GM12878 (cell line): ENCODE measurements at places on chromosomes 5 and 9. TPM values are rescaled to one million over a fixed set of nuclear protein-coding genes. Genes with fewer than 3 reads are reported as not detected.

Gene DMGDH
- polyA plus RNA-seq: 0.44 TPM in 1 of 2 replicates, not detected in the other

Gene SLC6A19
- polyA plus RNA-seq: not detected in 2 replicates

Gene BTNL8
- polyA plus RNA-seq: 0.15 TPM in 1 of 2 replicates, not detected in the other

Gene TJP2
- 30.8 and 34.3 TPM in 2 replicates for polyA plus RNA-seq

Gene GMCL2
- polyA plus RNA-seq: 0.07 TPM in 1 of 2 replicates, not detected in the other

Gene FOXD4L3
- not detected in 2 replicates for polyA plus RNA-seq

Gene SPARC
- polyA plus RNA-seq: 154 and 162 TPM in 2 replicates

Gene CCDC171
- polyA plus RNA-seq: 3.2 and 3.8 TPM in 2 replicates

Gene NMUR2
- polyA plus RNA-seq: not detected in 2 replicates

Gene ARHGEF39
- polyA plus RNA-seq: 27.0 and 28.9 TPM in 2 replicates

Gene PGM5
- not detected in 2 replicates for polyA plus RNA-seq

Gene CNTFR
- not detected in 2 replicates for polyA plus RNA-seq

Gene SOHLH1
- not detected in 2 replicates for polyA plus RNA-seq

Gene CD72
- 2.9 and 3.0 TPM in 2 replicates for polyA plus RNA-seq

DNA sequence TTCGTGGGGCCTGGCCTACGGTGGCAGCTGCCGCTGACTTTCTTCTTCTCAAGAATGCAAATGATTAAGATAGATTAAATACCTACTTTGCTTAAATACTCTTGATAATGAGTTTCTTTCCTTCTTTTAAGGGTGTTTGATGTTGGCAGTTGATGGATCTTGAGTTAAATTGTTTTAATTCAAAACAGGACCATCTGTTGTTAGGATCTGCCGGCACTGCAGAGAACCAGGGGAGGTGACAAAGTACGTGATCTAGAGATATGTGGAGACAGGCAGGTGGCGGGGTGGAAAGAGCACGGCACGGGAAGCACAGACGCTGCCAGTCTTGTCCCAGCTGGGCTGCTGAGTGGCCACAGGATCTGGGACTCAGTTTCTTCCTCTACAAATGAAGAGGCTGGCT is 37.9 kb downstream of the MED27 start:
- no peak for DNase-seq

DNA sequence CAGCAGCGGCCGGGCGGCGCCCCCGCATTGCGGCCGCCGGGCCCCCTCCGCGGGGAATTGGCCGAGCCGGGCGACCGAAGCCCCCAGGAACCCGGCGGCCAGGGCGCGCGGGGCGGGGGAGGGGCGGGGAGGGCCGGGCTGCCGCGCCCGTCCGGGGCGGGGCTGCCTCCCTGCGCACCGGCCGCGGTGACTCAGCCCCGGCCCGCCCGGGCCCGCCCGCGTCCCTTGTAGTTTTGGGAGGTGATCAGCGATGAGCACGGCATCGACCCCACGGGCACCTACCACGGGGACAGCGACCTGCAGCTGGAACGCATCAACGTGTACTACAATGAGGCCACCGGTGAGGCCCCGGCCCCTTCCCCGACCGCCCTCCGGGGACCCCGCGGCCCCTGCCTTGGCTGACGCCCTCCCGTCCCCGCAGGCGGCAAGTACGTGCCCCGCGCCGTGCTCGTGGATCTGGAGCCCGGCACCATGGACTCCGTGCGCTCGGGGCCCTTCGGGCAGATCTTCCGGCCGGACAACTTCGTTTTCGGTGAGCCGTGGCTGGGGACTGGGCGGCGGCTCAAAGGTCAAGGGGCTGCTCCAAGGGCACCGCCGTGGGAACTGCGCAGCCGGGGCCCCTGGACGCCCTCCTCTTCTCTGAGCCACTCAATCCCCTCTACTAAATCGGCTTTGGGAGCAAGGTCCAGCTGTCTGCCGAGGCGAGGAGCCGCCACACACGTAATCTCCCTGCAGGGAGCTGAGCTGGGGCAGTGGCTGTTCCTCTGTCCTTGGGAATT is 592 bp downstream of the TUBB4B start:
- DNase-seq: no peak

GRCh38 chr9:126489581-126490213 is 124.0 kb upstream of the LMX1B start:
- DNase-seq: no peak

GRCh38 chr5:168780888-168781287 is 201.7 kb upstream of the PANK3 start:
- DNase-seq: no peak

- no peak for DNase-seq
These were observed 120.5 kb downstream of the PRDM6 start for GRCh38 chr5:123209502-123210027.

GRCh38 chr9:3458806-3459475 is 66.9 kb downstream of the RFX3 start:
- no peak for DNase-seq

GRCh38 chr9:1311462-1312042 is 261.4 kb downstream of the DMRT2 start:
- DNase-seq: no peak

- DNase-seq: no peak
These were observed 2046.8 kb upstream of the CDH9 start for GRCh38 chr5:29085142-29085541.

- DNase-seq: no peak
These were observed 24.3 kb upstream of the PTGES start for GRCh38 chr9:129776938-129777768.

DNA sequence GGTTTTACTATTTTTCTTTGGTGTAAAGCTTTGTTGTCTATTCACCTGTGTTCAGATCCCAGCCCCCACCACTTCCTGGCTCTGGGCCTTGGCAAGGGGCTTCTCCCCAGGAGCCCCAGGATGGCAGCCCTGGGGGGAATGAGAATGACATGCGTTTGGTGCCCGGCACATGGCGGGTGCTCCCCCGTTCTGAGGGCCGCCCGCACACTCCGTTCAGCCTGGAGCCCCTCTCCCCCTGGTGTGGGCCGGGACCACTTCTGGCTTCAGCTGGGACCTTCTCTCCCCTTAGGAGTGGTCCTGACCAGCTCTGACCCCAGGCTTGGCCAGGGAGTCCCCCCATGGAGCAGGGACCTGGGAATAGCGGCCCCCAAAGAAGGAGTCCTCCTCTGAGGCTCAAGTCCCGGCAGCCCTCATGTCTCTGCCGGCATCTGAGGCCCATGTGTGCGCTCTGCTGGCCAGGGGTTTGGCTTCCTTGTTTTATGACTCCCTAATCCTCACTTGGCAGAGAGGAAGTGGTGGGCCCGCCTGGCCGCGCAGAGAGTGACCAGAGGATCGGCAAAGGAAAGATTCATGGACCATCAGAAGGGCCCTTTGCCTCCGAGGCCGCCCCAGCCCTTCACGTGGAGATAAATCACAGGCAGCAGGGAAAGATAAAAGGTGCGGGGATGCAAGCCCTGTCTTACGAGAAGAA is 57.0 kb upstream of the LMX1B start:
- DNase-seq: no peak

DNA sequence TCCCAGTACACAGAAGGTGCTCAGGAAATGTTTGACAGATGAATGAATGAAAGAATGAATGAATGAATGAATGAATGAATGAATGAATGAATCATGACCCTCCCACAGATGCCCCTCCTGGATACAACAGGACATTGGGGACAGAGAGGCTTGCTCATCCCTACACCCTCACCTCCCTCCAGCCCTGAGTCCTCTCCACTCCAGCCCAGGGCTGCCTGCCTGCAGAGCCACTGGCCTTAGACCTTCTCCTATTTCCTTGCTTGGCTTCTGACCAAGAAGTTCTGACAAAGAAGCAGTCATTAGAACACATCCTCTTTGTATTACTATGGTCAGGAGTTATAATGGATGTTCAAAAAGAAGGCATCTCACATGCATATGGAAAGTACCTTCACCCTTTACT is 240.7 kb upstream of the DAPK1 start:
- no peak for DNase-seq

- no peak for DNase-seq
These were observed 66.0 kb upstream of the CKMT2 start for GRCh38 chr5:81167078-81167477.

DNA sequence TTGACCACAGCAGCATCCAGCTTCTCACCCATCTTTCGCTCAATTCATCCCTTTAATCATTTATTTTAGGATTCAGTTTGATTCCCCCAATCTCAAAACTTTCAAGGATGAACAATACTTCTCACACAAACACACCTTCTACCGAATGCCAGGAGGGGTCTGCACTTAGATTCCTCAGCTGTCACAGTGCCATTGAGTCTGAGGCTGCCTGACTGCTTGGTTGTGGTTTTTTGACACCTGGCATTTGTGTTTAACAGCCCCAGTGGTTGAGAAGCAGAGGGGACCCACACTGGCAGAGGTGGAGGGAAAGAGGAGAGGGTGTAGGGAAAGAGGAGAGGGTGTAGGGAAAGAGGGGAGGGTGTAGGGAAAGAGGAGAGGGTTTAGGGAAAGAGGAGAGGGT is 54.9 kb downstream of the PALM2AKAP2 start:
- DNase-seq: no peak

GRCh38 chr9:1461812-1462211 is 411.7 kb downstream of the DMRT2 start:
- no peak for DNase-seq

- peak; percentile 15 for DNase-seq
These were observed 45.1 kb downstream of the SLCO6A1 start for GRCh38 chr5:102453716-102454115.

- peak; percentile 5 for DNase-seq
These were observed 173.0 kb upstream of the DAPK1 start for GRCh38 chr9:87324613-87325194.

DNA sequence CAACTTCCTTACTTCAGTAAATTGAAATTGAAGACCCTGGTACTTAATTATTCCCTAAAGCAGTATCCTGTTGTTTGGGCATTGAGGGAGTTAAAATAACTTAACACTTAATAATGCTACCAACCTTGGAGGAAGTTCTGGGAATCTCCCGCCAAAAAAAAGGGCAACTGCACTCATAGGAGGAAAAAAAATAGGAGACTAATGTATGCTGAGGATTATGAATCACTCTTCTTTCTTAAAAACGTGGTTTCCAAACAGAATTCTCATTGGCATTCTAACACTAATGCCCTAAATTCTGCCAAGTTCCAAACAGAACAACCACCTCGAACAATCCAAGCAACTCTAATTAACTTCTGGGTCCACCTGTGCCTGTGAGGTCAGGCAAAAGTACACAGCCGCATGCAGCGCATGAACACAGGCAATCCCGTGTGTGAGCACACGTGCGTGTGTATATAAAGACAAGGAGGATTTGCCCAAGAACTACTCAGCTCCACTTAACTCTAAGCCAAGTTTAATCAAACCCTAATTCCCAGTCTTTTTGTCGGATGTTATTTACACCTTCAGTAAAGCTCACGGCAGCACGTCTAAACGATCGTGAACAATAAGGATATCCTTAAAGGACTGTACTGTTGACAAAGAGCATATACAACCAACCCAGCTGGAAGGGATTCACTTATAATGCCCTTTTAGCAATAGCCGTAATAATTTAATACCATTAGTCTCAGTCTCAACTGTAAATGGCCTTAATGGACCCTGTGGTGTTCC is 78.4 kb downstream of the EBF1 start:
- no peak for DNase-seq

- no peak for DNase-seq
These were observed 178.9 kb downstream of the SREK1 start for GRCh38 chr5:66322786-66323528.

DNA sequence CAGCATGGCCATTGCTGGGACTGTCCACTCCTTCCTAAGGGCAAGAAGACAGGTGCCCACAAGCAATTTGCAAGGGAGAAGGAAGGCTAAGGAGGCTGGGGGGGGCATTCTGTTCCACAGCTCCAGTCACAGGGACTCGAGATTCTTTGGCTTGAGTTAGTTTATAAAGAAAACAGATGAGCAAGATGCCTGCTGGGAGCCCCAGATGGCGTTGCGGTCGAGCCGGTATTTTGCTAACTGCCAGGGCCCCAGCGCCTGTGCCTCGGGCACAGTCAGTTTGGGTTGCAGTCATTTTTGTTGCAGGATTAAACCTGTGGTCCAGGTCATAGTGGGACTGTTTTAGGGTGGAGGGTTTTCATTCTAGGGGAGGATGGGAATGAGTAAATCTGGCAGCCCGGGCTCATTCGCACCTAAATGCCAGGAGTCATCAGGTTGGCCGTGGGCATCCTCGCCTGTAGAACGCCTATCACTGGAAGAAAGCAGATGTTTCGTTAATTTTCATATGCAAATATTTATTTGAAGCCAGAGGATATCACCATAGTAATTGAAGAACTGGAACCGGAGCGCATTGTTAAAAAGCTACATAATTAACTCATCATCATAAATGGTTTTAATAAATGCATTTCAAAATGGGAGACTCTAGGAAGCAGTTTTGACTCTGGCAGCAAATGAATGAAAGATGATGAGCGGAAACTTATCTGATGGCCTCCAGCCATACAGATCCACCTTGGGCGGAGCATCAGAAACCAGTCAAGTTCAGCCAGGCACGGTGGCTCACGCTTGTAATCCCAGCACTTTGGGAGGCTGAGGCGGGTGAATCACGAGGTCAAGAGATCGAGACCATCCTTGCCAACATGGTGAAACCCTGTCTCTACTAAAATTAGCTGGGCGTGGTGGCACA is 87.1 kb upstream of the FCN2 start:
- DNase-seq: no peak

GRCh38 chr9:82275258-82275927 is 286.8 kb downstream of the SPATA31D1 start:
- no peak for DNase-seq

- DNase-seq: no peak
These were observed 13.1 kb upstream of the NFIB start for GRCh38 chr9:14327036-14327435.

- DNase-seq: no peak
These were observed 602 bp downstream of the RPL37 start for GRCh38 chr5:40834391-40834848.

DNA sequence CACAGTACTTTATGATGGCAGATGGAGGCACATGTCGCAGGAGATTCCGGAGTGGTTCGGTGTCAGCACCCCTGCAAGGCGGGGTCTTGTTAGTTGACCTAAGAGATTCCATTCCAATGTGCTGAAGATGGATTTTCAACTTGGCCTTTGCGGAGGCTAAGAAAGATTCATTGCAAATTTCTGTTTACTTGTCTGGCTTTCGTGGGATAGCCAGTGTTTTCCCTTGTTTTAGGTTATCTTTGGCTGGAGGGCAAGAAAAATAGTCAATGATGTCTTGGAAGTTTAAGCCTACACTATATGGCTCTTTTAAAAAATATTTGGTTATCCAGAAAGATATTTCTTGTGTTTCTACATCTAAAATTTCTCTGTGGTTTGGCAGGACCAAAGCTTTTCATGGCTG is 123.6 kb upstream of the PTCH1 start:
- no peak for DNase-seq

GRCh38 chr5:107700481-107700880 is 29.7 kb upstream of the EFNA5 start:
- DNase-seq: no peak

- DNase-seq: no peak
These were observed 26.7 kb downstream of the FOXI1 start for GRCh38 chr5:170132269-170132975.

GRCh38 chr5:13921578-13921977 is 22.9 kb downstream of the DNAH5 start:
- no peak for DNase-seq
